ENCODE measurements at places on chromosomes 1 and 21.
A peak's percentile ranks its signal among the peaks of the same experiment; 100 is the strongest.

DNA sequence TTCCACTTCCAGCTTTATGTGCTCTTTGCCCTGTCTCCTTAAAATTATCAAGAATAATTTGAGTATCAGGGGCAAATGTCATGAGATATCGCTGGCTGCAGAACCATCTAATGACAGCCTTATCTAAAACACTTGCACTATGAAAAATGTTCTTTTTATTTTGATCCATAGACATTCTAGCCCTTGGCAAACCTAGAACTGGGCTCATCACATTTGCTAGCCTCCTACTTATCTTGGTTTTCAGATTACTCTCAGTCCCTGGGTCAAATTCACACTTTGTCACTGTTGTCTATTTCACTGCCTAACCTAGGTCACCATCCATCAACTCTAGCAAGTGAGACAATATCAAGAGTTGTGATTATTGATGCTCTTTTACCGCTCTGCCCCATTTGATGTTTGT, 59.9 kb upstream of the IPO9 start:
- DNase-seq = no peak

- peak; percentile 60 for DNase-seq
Observed at GRCh38 chr1:65467536-65467935, 47.1 kb downstream of the LEPR start.

DNA sequence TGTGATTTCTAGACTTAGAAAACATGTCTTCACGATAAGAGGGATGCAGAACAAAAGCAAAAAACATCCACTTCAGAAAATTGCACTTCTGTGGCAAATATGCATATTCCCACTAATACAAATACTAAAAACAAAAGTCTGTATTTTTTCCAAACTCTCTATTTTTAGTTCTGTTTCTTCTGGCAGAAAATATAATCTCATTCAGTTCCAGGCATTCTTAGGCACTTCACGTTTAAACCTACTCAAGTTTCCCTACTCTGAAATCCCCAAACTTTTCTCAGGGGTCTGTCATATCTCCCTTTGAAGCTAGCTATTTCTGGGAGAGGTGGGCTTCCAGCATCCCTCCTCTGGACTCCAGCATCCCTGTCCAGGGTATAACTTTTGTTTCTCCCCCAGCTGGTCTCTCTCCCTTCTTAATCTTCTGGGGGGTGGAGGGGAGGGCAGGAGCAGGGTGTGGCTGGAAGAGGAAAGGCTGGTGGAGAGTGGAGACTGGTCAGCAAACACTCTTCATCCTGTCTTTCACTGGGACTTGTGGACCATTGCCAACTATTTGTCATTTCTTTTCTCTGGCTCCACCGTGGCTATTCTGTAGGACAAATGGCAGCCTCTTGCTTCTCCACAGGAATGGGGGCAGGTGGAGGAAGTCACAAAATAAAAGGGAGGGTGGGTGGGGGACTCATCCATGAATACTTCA, 19.6 kb upstream of the NCF2 start:
- DNase-seq = no peak

DNA sequence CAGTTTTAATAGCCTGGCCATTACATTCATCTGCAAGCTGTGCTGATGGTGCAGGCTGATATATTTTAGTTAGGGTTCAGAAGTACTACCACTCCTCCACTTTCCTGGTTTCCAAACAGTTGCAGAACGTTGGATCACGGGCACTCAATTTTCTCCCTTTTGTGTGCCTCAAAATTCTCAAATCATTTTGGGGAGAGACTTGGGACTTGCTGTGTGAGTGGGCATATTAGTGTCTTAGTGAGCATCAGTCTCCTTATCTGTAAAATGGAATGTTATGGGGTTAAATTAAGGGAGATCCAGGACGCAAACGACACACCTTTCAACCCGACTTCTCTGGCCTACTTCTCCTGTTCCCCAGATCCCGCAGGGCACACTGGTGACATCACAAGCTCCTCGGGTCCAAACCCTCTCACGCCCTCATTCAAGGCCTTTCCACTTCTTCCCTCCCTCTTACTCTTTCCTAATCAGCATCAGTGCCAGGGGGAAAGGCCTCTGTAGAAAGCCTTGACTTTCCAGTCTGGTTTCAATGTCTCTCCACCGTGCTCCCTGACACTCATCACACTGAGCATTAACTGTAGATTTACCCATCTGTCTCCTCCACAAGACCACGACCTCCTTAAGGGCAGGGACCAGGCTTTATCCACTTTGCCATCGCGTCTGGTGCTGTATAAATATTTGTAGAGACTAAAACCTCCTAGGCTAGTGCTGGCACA, 1.2 kb downstream of the PIGP start:
- no peak for DNase-seq

DNA sequence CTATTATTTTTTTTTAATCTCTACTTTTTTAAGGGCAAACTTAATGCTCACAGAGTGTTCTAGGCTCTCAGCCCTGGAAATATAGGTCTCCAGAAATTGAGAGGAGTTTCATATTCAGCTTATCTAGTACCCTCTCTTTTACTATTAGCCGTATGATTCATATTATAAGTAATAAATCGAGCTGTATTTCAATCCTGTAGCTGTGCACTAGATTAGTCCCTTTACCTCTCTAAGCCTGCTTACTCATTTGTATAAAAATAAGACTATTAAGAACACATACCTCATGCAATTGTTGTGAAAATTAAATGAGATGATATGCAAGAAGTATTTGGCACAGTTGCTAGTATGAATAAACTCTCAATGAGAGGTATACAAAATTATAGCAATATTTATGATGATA, 128.2 kb upstream of the HOOK1 start:
- DNase-seq = no peak

- DNase-seq = no peak
Observed at GRCh38 chr1:233638513-233638912, 24.6 kb downstream of the KCNK1 start.

DNA sequence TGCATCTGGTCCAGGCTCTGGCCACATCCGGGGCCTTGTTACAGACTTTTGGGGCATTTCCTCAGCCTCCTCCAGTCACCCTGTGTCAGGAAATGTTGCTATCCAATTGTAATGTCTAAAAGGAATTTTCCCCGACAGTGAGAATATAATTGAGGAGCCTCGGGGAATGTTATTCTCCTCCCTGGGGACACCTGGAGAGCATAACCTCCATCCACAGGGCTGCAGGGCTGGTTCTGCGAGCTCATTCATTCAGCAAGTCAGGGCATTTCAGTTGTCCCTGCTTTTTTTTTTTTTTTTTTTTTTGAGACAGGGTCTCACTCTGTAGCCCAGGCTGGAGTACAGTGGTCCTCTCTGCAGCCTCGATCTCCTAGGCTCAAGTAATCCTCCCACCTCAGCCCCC, 72.6 kb downstream of the MDM4 start:
- DNase-seq = no peak

- no peak for DNase-seq
Observed at GRCh38 chr1:8023287-8023994, 2.7 kb downstream of the ERRFI1 start.

- DNase-seq = no peak
Observed at GRCh38 chr1:6625584-6626149, 999 bp downstream of the THAP3 start.

GRCh38 chr1:247111700-247112478, 7.7 kb upstream of the ZNF669 start:
- peak; percentile 68 for DNase-seq

- no peak for DNase-seq
Observed at GRCh38 chr1:211037095-211037494, 96.9 kb downstream of the KCNH1 start.

- peak; percentile 92 for DNase-seq
Observed at GRCh38 chr1:52726265-52727113, at the start of gene ZYG11B. ZYG11B (plus strand) TSS chr1:52726453; CDS start chr1:52726654, 201 bp downstream.

DNA sequence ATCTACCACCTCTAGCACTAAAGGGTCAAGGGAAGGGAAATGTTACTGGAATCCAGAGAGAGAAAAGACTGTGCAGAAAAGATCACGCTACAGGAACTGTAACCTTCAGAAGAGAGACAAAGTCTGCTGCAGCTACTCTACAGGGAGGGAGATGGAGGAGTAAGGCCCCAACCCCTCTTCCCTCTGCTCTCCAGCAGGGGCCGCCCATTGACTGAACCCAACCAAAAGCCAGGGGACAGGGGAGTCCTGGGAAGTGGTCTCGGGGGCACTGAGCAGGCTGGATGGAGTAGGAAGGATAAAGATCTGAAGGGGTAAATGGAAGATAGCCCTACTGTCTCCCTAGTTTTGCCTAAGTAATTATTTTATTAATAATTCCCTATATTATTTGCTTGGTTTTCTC, 72.8 kb upstream of the NR5A2 start:
- DNase-seq = no peak

GRCh38 chr1:59605184-59605583, 209.6 kb upstream of the HOOK1 start:
- DNase-seq = no peak

GRCh38 chr1:13801232-13801631, 101.2 kb downstream of the PRDM2 start:
- no peak for DNase-seq

DNA sequence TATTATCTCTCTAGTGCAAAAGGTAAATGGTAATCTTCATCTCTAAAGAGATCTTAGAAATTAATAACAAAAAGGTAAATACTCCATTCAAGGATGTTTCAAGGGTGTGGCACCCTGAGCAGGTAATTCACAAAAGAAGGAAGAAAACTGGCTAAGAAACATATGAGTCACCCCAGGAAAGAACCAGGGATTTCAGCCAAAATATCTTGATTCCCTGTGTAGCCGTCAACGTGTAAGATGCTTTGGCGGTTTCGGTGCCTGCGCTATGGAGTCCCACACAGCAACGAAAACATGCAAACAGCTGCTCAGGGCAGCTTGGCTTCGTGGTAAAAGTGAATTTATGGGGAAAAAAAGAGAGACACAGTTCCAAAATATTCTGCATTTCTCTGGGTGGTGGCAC, 3.7 kb downstream of the ITGB2 start:
- no peak for DNase-seq

- no peak for DNase-seq
Observed at GRCh38 chr1:234108921-234109320, 204.4 kb downstream of the SLC35F3 start.

DNA sequence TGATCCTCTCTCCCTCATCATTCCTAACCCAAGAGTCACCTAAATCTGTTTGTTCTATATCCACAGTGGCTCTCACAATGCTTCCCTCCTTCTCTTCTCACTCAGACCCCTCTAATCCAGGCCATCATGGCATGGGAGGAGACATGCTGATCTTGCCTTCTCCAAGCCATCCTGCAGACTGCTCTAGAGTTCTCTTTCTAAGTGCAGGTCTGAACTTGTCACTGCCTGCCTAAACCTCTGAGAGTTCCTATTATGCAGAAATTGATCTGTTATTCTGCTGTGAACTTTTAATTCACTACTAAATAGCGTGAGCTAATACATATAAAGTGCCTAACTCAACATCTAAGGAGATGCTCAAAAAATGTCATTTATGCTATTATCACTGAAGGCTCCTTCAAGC, 26.8 kb downstream of the LAMC2 start:
- DNase-seq = no peak

- no peak for DNase-seq
Observed at GRCh38 chr1:59598120-59598440, 216.7 kb upstream of the HOOK1 start.

GRCh38 chr1:100164216-100164615, 13.8 kb downstream of the LRRC39 start:
- no peak for DNase-seq

DNA sequence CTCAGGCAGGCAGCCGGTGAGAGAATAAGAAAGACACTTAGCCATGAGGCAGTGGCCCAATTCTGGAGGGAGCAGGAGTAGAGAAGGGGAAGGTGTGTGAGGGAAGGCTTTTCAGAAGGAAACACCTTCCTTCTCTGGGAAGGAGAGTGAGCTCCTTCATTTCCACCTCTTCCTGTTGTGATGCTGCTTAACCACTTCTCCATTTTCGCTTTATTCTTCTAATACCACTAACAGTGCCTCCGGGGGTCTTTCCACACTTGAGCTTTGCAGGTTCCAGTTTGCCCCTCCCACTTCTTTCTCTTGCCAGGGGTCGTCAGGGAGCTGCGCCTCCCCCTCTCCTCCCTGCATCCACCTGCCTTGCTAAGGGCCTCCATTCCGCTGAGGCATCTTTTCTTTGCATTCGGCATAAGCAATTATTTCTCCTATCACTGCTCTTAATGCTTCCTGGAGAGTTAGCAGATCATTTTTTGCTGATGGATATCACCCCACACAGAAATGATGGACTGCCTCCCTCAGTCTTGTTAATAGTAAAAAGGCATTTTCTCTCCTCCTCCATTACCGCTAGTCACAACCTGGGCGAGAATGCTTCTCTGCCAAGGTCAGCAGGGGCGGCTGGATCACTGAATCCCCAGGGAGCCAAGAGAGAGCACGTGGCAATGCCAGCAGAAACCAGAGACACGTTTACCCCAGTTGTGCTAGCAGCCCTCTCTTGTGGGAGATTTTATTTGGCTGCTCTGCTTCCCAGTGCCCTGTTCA, 74.8 kb downstream of the ELAVL4 start:
- DNase-seq = no peak

- no peak for DNase-seq
Observed at GRCh38 chr1:36160949-36161485, 5.1 kb downstream of the MAP7D1 start.

DNA sequence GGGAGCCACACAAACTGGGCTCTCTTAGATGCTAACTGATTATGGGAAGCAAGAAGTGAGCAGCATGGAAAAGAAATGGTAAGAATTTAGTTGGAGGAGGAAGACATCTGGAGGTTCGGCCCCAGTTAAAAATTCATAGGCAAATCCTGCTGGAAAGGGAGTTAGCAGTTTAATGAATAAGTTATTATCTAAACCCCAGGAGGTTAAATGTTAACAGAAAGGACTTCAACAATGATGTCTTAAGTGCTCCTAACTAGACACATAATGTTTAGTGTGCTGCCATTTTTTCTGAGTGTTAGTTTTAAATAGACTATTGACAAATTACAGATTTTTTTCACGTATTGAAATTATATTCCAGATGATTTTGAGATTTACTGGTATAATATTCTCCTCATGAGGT, 1265.3 kb upstream of the ADGRL2 start:
- no peak for DNase-seq

DNA sequence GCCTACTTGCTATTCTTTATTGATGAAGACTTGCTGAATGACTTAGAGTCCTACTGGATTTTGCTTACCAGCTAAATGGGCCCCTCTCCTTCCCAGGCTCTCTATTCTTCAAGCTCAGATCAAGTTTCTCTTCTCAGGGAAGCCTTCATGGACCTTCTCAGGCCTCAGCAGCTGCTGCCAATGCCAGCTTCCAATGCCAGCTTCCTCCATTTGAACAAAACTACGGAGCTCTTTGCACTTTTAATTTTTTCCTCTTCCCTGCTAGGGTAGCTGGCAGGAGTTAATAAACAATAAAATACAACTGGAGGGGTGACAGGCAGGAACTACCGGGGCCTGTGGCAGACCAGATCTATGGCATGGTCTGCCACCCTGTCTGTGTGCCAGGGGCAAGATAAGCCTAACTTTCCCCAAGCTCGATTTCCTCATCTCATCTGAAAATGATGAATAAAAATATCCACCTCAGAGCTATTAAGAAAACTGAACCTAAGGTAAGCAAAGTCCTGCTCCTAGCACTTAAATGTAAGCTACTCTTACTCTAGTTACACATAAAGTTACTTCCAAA, 995 bp upstream of the IPO13 start:
- DNase-seq = no peak
